ENCODE measurements at places on chromosomes 7 and 10. TPM values are rescaled to one million over a fixed set of nuclear protein-coding genes. Genes with fewer than 3 reads are reported as not detected.

DNA sequence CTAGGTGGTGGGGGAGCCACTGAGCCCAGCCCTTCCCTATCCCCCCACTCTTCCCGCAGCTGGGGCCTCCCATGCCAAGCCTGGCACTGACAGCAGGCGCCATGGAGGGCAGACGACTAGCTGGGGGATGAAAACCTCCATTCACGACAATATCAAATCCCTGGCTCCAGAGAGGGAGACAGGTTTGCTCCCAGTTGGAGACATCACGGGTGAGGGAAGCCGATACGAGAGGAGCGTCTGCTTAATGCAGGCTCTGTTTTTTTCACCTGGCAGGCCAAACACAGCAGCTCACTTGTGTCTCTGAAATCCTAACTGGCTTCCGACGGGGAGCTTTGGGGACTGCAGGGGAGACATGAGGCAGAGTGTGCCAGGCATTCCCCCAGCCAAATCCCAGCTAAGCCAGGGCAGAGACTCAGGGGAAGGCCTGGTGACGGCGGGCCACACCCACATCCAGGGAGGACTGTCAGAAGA lies 307.4 kb upstream of the ZMIZ1 start:
- no peak for DNase-seq
- no peaks in the 10 kb centered on the region for H3K36me3 ChIP-seq
- H3K27ac ChIP-seq, result no peak overlapping the region

DNA sequence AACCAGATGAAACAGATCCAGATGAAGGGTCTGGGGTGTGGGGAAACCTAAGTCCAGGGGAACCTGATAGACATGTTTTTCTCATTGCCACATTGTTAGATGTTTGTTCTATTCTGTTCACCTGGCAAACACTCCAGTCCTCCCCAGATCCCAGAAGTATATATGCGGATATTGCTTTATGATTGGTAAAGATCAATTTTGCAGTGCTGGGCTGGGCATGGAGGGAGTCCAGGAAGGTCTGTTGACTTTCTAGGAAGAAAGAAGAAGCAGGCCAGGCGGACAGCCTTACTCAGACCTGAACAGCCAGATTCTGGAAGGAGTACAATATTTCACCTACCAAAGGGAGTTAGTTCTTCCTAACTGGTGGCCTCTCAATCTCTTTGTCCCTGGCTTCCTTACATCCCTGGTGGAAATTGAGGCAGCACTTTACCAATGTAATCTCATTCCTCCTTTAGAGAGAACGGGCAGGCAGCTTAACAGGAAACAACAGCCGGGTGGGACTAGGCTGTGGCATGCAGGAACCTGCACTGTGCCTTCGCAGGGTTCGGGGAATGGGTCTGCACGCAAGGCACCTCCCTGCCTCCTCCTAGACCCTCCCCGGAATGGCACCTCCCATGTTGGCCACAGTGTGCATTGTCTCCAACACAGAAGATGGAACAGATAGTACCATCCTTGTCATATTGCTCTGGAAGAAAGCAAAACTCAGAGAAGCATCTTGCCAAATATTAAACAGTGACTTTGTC lies 930 bp downstream of the GIMAP6 start:
- no peaks in the 10 kb centered on the region for H3K36me3 ChIP-seq
- H3K27me3 ChIP-seq, result no peaks in the 10 kb centered on the region
- peaks cover 7% of the 10 kb centered on the region for H3K4me1 ChIP-seq
- peak overlapping the region; percentile 38 for H3K4me3 ChIP-seq
- peak overlapping the region; percentile 59 for H3K27ac ChIP-seq

OPN4 gene
- total RNA-seq, result not detected

SPOCK2 gene
- 46.9 TPM for total RNA-seq

OPN1SW gene
- not detected for total RNA-seq
